ENCODE measurements at places on chromosomes 5 and 9. TPM values are rescaled to one million over a fixed set of nuclear protein-coding genes. Genes with fewer than 3 reads are reported as not detected.

DNA sequence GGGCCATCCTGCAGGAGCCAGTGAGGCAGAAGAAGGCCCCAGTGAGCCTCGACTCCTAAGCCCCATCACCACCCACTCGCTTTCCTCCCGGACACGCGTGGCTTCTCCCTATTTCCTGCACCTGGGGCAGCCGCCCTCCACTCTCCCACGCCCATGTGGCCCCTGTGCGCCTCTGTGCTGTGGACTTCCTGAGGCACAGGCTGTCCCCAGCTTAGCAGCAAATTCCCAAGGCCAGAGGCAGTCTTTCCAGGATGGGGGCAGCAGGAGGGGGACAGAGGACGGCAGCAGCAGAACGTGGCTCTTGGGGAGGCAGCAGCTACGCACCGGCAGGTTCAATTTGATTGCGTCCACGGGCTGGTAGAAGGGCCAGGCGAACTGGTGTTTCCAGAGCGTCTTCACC lies 14.9 kb downstream of the BRD3 start:
- DNase-seq, result no peak

GRCh38 chr9:132031467-132032237 lies 48.0 kb downstream of the MED27 start:
- DNase-seq, result no peak

- no peak for DNase-seq
Measured at GRCh38 chr5:68032216-68032762, 183.3 kb upstream of the PIK3R1 start.

DNA sequence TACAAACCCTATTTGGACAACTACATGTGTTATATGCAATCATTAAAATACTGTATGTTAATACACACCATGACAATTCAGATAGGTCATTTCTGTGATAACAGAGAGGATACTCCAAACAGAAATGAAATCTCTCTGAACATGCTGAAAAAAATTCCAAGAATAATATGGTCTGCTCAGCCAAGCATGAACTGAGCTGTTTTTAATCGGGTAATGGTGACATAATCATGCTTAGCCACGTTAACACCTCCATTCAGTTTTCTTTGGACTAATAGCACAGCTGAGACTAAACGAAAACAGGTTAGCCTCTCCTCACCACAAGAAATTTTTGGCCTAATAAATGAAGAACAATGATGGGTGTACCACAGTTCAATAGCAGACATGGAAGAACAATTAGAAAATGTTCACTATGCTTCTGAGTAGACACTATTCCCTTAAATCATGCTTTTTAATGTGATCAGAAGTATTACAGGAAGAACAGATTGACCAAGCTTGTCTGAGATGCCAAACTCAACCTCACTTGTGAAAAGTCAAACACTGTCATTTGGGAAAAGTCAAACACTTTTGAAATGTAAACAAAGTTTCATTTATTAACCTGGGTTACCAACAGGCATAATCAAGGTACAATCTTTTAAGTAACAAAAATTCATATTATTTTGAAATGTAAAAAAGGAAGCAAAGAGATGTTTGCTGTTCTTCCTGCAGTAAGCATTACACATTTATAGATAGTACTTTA lies 19.4 kb downstream of the RAB14 start:
- no peak for DNase-seq

DNA sequence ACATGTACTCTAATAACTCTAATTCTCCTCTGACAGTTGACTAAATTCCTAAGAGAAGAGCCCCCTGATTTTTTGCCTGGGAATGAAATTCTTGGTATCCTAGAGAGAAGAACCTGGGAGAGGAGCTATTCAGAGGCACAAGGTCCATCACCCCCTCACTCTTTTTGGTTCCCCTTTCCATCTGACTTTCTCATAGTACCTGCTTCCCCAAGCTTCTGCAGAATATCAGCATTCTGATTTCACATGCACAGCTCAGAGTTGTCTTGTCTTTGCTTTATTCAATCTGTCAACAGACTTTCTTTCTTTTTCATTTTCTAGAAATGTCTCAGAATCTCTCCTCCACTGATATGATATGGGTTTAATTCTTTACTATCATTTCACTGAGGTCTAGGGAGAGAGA lies 141.5 kb upstream of the FBXL17 start:
- no peak for DNase-seq

- no peak for DNase-seq
Measured at GRCh38 chr9:129483415-129484351, 137.2 kb downstream of the C9orf50 start.

DNA sequence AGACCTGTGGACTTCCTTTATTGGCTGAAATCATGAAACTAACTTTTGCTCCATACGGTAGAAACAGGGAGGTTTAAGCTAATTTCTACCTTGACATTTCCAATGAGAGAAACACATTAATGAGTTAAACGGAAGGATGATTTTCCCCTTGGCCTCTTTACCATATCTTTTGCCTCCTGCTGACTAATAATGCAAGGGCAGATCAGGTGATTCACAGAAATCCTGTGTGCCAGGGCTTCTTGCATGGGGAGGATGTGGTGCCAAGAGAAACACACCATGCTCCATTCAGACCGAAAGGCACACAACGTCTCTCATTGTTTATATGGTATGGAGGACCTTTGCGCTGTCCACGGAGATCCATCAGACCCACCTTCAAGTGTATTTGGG lies 17.4 kb upstream of the PRLR start:
- no peak for DNase-seq

DNA sequence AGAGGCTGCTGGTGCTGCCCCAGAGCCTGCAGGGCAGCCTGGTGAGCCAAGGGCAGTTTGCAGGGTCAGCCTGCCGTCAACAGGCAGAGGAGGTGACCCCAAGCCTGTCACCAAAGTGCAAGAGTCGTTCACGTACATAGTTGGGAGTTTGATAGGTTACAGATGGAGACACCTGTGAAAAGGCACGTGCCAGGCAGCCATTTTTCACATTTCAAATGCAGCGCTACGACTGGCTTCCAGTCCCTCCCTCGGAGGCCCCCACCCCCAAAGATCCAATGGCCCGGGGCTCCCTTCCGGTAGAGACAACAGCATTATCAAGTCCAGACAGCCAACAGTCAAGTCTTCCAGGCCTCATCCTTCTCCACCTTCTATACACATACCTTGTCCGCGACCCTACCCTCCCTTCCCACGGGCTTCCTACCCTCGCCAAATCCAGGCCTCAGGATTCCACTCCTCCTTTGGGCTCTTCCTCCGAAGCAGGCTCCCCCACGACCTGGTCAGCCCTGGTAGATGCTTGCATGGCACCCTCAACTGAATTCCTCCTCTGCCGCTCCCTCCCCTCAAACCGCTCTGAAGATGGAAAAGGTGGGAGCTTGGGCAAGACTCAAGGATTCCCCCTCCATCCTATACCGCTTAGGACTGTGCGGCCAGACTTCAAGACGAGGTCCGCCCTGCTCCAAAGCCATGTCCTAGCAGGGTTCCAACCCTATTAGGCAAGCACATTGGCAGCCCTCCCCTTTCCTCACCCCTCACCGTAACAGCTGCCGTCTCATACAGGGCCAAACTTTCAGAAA lies 13.2 kb downstream of the HNRNPH1 start:
- no peak for DNase-seq

DNA sequence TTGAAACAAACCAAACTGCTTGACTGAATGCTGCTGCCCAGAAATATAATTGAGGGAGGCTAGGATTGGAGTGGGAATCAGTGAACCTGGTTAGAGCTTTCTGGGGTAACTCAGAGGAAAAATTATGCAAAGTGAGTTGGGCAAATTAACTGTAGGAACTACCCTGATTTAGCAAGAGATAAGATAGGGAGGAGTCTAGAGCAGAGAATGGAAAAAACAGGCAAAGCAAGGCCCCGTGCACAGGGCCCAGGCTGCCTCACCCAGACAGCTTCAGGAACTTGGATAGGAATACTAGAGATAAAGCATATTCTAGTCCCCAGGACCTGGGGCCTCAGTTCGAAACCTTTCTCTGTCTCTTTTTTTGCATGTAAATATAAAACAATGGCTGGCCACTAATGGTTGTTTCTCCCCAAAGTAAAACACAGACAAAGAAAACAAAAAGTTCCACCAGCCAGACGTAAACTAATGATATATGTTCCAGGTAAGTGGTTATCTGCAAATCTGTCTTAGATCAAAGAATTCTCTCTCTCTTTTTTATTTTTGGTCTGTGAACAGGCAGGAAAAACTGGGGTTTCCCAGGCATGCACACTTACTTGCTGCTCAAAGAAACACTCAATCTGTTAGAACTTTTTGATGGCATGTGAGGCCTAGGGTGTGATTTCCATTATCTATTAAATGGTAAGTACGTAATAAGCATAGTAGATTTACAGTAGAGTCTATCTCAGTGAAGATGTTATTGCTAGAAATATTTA lies 168.1 kb upstream of the MAP3K1 start:
- DNase-seq, result no peak

DNA sequence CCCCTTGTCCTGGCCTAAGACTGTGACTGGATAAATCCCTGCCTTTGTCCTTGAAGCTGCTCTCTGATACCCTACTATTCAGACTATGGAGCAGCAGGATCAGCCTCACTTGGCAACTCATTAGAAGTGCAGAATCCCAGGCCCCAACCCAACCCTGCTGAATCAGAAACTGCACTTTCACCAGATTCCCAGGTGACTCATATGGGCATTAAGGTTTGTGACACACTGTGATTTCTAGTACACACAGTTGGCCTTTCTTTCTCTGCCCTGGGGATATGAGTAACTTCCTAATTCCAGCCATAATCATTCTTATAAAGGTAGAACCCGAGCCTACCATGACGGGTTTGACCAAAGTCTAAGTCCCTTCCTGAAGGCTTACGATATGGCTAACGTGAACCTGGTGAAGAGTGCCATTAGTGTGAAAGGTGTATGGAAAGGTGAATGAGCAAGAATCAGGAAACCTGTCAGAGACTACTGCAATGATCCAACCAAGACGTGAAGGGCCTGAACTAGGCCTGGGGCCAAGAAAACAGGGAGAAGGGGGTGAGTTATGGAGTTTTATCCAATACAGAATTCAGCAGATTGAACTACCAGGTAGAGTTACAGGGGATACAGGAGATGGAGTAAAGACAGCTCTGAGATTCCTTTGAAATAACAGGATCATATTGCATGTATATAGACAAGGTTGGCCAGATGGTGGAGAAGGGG lies 533.0 kb downstream of the BNC2 start:
- no peak for DNase-seq

GRCh38 chr5:107557051-107557658 lies 113.6 kb downstream of the EFNA5 start:
- peak; percentile 71 for DNase-seq

GRCh38 chr9:18245911-18246310 lies 228.0 kb upstream of the ADAMTSL1 start:
- no peak for DNase-seq

- no peak for DNase-seq
Measured at GRCh38 chr9:136527721-136528710, 17.8 kb downstream of the NOTCH1 start.

- DNase-seq, result no peak
Measured at GRCh38 chr5:129441096-129441495, 19.0 kb upstream of the ADAMTS19 start.

PCDHGA6 gene
- total RNA-seq, result 1.5 TPM

HK3 gene
- total RNA-seq, result not detected

RETREG1 gene
- 3.4 TPM for total RNA-seq

THBS4 gene
- 18.6 TPM for total RNA-seq

FAM78A gene
- total RNA-seq, result 2.1 TPM

MYO10 gene
- total RNA-seq, result 127 TPM

CTNND2 gene
- total RNA-seq, result 7.0 TPM

Measured in H9 (cell line).